ENCODE measurements at places on chromosomes 16 and 17.

- no peak for DNase-seq
Observed at GRCh38 chr16:78195797-78196196, 96.3 kb downstream of the WWOX start.

GRCh38 chr16:76162046-76162445 is 115.2 kb upstream of the CNTNAP4 start:
- DNase-seq: no peak

- DNase-seq: no peak
Observed at GRCh38 chr16:35744726-35745125, 2285.3 kb downstream of the TP53TG3F start.

GRCh38 chr16:61313931-61314330 is 722.3 kb downstream of the CDH8 start:
- no peak for DNase-seq

- no peak for DNase-seq
Observed at GRCh38 chr16:14289692-14290340, 218.7 kb downstream of the MRTFB start.

- DNase-seq: no peak
Observed at GRCh38 chr17:63364387-63364786, 81.7 kb downstream of the CYB561 start.

DNA sequence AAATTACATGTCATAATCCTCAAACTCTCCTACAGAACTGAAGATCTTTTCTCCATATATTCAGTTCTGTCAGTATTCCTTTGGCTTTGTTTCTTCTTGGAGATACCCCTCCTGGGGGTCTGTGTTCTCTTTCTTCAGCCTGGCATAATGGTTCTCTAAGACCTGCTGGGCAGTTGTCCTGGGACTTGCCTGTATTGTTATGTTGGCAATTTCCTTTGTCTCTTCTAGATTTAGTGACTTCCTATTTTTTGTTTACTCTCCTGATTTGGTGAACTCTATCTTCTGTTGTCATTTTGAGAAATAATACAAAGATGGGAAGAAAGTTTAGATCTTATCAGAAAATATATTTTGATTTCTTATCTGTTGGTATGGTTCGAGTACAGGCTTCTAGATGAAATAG is 127.8 kb downstream of the GOSR1 start:
- no peak for DNase-seq

DNA sequence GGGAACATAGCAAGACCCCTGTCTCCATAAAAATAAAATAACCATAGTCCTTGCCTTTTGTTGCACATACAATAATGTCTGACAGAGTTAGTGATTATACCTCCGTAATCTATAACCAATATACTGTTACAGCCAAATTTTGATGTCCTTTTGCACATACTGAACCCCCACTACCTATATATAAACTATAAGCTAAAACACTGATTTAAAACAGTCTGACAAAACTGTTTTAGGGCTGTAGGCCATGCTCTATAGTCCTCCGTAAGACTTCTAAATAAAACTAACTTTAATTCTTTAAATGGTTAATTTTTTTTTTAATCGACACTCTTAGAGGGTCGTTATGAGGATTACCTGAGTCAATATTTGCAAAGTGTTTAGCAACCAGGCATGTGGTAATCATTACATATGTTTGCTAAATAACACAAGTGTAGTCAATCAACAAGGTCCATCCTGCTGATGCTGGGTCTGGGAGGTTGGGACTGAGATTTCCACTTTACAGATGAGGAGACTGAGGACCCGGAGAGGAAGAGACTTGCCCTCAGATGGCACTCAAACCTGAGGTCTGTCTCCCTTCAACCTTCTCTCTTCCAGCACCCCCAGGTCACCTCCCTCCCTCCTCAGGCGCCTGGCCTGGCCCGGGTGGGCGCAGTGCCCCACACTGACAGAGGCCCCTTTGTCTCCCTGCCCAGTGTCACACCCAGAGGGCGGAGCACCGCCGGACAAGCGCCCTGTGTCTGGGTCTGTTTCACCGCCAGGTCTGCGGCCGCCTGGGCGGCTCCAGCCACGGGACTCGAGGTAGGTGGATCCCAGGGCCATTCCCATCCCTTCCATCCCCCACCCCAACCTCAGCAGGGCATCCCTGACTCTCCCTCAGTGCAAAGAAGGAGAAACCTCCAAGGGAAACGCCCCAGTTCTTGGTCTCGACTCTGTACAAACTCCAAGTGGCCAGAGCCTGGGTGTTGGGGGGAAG is 10.3 kb downstream of the ZNF385C start:
- DNase-seq: no peak

DNA sequence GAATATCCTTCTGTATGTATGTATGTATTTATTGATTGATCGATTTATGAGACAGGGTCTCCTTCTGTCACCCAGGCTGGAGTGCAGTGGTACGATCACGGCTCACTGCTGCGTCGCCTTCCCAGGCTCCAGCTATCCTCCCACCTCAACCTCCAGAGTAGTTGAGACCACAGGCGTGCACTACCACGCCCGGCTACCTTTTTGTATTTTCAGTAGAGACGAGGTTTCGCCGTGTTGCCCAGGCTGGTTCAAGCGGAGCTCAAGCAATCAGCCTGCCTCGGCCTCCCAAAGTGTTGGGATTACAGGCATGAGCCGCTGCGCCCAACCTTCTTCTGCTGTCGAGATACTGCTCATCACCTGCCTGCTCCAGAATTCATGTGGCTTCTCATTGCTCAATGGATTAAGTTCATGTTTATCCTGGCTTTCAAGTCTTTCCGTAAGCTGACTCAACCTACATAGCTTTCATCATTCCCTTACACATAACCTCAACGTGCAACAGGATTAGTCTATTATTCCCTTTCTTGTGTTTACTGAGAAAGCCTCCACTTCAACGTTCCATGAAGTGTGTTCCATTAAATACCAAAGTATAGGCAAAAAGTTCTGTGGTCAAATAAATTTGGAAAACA is 13.6 kb downstream of the TAC4 start:
- no peak for DNase-seq

DNA sequence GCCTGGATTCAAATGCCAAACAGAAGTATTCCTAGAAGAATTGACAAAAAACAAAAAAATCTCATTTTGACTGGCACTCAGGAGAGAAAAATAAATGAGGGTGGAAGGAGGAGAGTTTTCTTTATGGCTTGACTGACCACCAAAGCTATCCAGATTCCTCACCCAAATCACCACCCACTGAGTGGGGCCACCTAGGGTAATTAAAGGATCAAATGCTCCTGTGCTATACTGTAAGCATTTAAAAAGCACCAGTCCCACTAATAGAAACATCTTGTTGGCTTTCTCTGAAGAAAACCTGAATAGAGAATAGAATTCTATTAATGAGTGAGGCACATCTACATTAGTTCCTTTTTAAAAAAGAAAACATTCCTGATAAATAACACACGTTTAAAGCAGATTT is 163.3 kb downstream of the ANKFN1 start:
- DNase-seq: no peak

GRCh38 chr16:88317613-88317965 is 65.2 kb upstream of the ZNF469 start:
- no peak for DNase-seq

- no peak for DNase-seq
Observed at GRCh38 chr17:2892305-2892971, 96.2 kb downstream of the RAP1GAP2 start.

GRCh38 chr16:12158428-12158827 is 181.9 kb downstream of the SNX29 start:
- no peak for DNase-seq

DNA sequence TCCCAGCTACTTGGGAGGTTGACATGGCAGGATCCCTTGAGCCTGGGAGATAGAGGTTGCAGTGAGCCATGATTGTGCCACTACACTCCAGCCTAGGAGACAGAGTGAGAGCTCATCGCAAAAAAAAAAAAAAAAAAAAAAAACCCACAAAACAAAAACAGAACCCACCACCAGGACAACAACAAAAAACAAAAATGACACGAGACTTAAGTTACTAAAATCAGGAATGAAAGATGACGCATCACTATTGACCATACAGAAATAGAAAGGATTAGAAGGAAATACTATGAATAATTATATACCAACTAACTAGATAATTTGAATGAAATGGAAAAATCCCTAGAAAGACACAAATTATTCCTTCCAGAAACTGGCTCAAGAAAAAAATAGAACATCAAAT is 432.4 kb upstream of the PMFBP1 start:
- DNase-seq: no peak

DNA sequence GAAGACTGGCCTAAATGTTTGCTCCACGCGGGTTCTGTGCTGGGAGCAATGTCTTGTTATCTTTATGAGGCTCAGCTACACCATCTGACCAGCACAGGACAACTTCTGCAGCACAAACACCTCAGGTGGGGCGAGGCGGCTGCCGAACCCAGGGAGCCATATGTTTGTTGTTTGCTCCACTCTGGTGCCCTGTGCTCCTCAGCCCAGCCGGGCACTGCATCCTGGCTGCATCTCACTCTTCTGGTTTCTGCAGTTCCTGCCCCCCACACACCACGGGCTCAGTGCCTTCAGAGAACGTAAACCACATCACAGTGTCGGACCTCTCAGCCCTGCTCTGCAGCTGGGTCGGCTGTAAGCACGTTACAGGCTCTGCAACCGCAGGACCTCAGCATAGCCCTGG is 32.4 kb downstream of the MXRA7 start:
- DNase-seq: no peak

- DNase-seq: no peak
Observed at GRCh38 chr17:52024300-52024870, 134.1 kb downstream of the CA10 start.

- DNase-seq: peak; percentile 50
Observed at GRCh38 chr17:40075201-40075941, 12.6 kb downstream of the THRA start.

DNA sequence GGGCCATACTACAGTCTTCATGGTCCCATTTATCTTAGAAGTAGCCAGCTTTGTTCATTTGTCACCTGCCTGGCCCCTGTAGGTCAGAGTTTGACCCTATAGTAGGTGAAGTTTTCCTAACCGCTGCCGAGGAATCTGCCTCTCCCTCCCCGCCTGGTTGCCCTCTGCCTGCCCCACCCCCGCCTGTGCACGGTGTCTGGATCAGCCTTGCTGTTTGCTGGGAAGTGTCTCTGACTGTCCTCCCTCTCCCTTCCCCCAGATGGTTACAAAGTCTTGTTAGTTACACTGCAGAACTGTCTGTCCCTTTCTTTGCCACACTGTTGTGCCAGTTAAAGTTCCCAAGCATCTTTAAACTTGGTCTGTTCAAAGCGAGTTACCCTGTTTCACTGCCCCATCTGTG is 5.7 kb downstream of the UBFD1 start:
- DNase-seq: no peak

GRCh38 chr16:87317750-87318644 is 805 bp upstream of the C16orf95 start:
- no peak for DNase-seq

- DNase-seq: no peak
Observed at GRCh38 chr17:48503747-48504146, 27.1 kb downstream of the HOXB1 start.
